ENCODE measurements at places on chromosomes 12 and 14.
A peak's percentile ranks its signal among the peaks of the same experiment; 100 is the strongest.

- H3K27ac ChIP-seq = peak within 1 kb of the TSS; percentile 42
- H3K4me1 ChIP-seq = peaks cover 14% of the 10 kb centered on the region
- peaks cover 4% of the 10 kb centered on the region for H3K36me3 ChIP-seq
- peaks cover 8% of the 10 kb centered on the region for H3K27me3 ChIP-seq
- peak; percentile 36 for DNase-seq
- H3K4me3 ChIP-seq = peak within 1 kb of the TSS; percentile 74
These were observed at the start of gene IKZF4 for GRCh38 chr12:56020423-56021184. Gene IKZF4, plus strand, starts transcription at chr12:56021043. Its CDS starts 451 bp downstream, at chr12:56021494.

DNA sequence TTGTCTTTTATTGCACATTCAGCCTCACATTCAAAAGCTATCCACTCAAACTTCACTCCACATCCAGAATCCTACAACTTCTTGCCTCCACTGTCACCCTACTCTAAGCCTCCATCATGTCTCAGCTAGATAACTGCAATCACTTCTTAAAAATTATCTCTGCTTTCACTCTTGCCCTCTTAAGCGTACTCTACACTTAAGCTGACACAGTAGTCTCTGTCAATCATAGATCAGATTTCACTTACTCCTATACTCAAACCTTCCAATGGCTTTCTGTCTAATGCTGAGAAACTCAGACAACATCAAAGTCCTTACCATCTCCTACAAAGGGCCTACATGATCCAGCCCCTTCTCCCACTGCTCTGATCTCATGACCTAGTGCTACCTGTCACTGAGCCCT, 304.1 kb downstream of the ITPR2 start:
- peaks cover 2% of the 10 kb centered on the region for H3K27me3 ChIP-seq
- H3K4me1 ChIP-seq = no peaks in the 10 kb centered on the region
- DNase-seq = no peak
- H3K27ac ChIP-seq = no peak overlapping the region
- peaks cover 20% of the 10 kb centered on the region for H3K36me3 ChIP-seq

DNA sequence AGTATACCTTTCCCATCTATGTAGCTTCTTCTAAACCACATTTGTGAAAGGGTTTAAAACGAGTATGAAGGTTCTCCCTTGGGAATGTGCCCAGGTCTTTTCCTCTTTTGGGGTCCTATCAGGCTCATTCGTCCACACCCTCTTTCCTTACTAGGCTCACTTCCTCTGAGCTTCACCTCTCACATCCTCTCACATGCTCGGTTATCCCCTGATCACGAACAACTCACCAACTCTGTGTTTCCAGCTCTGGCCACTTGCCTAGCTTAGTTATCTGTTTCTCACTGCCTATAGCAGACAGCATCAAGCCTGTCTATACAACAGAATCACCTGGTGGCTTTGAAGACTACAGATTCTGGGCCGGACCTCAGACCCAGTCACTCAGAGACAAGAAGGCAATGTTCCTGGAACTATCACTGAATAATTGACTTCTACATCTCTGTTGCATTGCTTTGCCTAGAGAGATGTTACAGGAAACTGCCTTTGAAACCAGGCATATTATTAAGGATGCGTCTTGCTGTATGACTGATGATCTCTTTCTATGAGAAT, 158.2 kb downstream of the FOXN3 start:
- no peak overlapping the region for H3K4me3 ChIP-seq
- DNase-seq = no peak
- peaks cover 5% of the 10 kb centered on the region for H3K27me3 ChIP-seq
- H3K27ac ChIP-seq = peak overlapping the region; percentile 21
- peaks cover 18% of the 10 kb centered on the region for H3K36me3 ChIP-seq

- H3K36me3 ChIP-seq = peaks cover 38% of the 10 kb centered on the region
- peak overlapping the region; percentile 42 for H3K27ac ChIP-seq
- DNase-seq = no peak
- H3K4me1 ChIP-seq = peaks cover 31% of the 10 kb centered on the region
- no peak overlapping the region for H3K4me3 ChIP-seq
These were observed 6.2 kb downstream of the KHNYN start for GRCh38 chr14:24435998-24436354.
